Large intestine (tissue), 12 donors: ENCODE measurements at places on chromosomes 12 and 14.

- no peak for DNase-seq
Measured at GRCh38 chr12:22925623-22926022, 300.7 kb downstream of the ETNK1 start.

GRCh38 chr14:80535171-80535570 is 323.9 kb upstream of the DIO2 start:
- no peak for DNase-seq

GRCh38 chr14:34075042-34075744 is 124.3 kb upstream of the EGLN3 start:
- no peak for DNase-seq

GRCh38 chr14:77962731-77963520 is 163.0 kb downstream of the ADCK1 start:
- no peak for DNase-seq
